ENCODE measurements at places on chromosomes 16 and 17. TPM values are rescaled to one million over a fixed set of nuclear protein-coding genes. Genes with fewer than 3 reads are reported as not detected.

The TAOK2 gene
- 50.8 TPM for total RNA-seq

The ITGAD gene
- not detected for total RNA-seq

The C17orf113 gene
- total RNA-seq, result 2.1 TPM

The TSPAN10 gene
- 1.6 TPM for total RNA-seq

The RNF222 gene
- total RNA-seq, result not detected

The CD7 gene
- 0.67 TPM for total RNA-seq

The SMPD3 gene
- total RNA-seq, result 1.2 TPM

The RAB11FIP4 gene
- 70.5 TPM for total RNA-seq

The SOCS1 gene
- total RNA-seq, result 107 TPM

The BCKDK gene
- total RNA-seq, result 29.7 TPM

The EFNB3 gene
- total RNA-seq, result not detected

The METTL22 gene
- total RNA-seq, result 73.8 TPM

The UBB gene
- total RNA-seq, result 765 TPM

The ZNF385C gene
- 0.78 TPM for total RNA-seq

The KRTAP4-1 gene
- not detected for total RNA-seq

The CX3CL1 gene
- total RNA-seq, result not detected

The LAT gene
- 11.5 TPM for total RNA-seq

The PMFBP1 gene
- 9.5 TPM for total RNA-seq

The MT1G gene
- not detected for total RNA-seq

The KCNH4 gene
- 0.51 TPM for total RNA-seq

The USP7 gene
- total RNA-seq, result 223 TPM

The KRTAP3-2 gene
- not detected for total RNA-seq

The CRHR1 gene
- not detected for total RNA-seq

The PIMREG gene
- not detected for total RNA-seq

The ANKRD40CL gene
- not detected for total RNA-seq

The ARHGAP44 gene
- 11.6 TPM for total RNA-seq

The PFN1 gene
- 330 TPM for total RNA-seq

The ELP5 gene
- 42.2 TPM for total RNA-seq

The SCARF1 gene
- total RNA-seq, result 3.7 TPM

The CCDC144A gene
- 4.8 TPM for total RNA-seq

The KCTD19 gene
- not detected for total RNA-seq

The ABCC1 gene
- 74.1 TPM for total RNA-seq

The RASL10B gene
- total RNA-seq, result 1.2 TPM

The ALOX12B gene
- 0.29 TPM for total RNA-seq

The TVP23A gene
- total RNA-seq, result 3.2 TPM
